Neuronal stem cell (in vitro differentiated cells): ENCODE measurements at places on chromosomes 7 and 10.

DNA sequence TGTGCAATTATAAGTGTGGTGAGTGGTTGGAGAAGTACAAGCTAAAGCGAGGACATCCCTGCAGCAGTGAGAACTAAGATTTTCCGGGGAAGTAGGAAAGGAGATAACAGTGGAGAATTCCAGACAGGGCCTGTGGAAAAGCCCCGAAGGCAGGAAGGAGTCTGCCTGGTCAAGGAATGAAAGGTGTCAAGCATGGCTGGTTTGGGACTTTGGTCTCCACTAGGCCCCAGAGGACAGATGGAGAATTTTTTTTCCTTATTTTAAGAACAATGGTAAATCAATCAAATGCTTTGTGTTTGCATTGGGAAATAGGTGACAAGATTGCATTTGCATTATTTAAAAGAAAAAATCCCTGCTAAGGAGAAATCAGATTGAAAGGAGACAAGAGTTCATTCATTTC, 3.2 kb upstream of the CEP55 start:
- no peak for DNase-seq

GRCh38 chr10:5975641-5976473, 1.5 kb downstream of the IL15RA start:
- DNase-seq = no peak

GRCh38 chr7:150463461-150463860, 13.0 kb downstream of the GIMAP8 start:
- no peak for DNase-seq

- no peak for DNase-seq
Measured at GRCh38 chr7:77368974-77369373, 47.2 kb downstream of the GSAP start.

- no peak for DNase-seq
Measured at GRCh38 chr7:148395990-148396716, 194.4 kb upstream of the C7orf33 start.

GRCh38 chr10:72735288-72735936, 43.5 kb downstream of the MCU start:
- DNase-seq = no peak

- no peak for DNase-seq
Measured at GRCh38 chr10:77592946-77593636, 44.5 kb downstream of the KCNMA1 start.

GRCh38 chr7:51455948-51456347, 139.3 kb upstream of the COBL start:
- DNase-seq = no peak

DNA sequence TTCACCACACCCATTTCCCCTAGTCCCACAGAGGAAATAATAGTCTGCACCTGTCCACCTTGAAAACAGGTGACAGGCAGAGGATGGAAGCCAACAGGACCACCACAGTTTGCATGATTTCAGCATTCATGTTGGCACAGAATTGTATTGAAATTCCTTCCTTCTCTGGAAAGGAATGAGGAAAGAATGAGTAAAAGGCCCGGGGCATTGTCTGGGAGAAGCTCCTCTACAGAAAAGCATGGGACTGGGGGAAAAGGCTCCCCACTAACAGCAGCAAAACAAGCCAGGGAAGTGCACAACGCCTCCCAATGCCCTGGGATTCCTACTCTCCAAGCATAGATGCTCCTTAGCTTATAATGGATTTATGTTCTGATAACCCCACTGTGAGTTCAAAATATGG, 28.5 kb upstream of the TOMM7 start:
- no peak for DNase-seq

GRCh38 chr7:582931-583330, 63.3 kb upstream of the PDGFA start:
- no peak for DNase-seq

DNA sequence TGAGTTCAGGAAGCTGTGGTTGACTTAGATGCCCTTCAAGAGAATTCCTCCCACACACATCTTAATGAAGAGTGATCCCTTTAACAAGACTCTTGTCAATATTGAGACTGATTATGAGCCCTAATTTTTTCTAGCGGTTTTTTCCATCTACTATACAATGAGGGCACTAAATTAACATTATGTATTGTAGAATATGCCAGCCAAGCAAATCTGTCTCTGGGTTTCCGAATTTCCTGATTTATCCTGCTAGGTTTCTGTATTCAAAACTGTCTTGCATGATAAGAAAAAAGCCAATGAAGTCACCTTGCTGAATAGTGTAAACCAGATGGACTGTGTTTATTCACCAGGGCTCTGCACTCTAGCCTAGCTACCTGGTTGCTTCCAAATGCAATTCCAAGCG, 224.2 kb upstream of the KMT2E start:
- DNase-seq = no peak

DNA sequence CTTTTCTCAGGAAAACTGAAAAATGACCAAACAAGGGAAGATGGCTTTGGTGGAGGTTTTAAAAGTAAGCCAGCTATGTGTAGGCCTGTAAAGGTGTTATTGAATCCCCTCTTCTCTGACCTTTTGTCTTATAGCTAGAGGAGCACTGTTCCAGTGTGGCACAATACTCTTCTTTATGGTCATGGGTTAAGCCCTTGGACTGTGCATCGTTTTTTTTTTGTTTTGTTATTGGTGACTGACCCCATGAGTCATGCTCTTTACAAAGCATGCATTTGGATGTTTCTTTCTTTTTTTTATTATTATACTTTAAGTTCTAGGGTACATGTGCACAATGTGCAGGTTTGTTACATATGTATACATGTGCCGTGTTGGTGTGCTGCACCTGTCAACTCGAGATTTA, 19.6 kb upstream of the FAM25A start:
- DNase-seq = no peak

DNA sequence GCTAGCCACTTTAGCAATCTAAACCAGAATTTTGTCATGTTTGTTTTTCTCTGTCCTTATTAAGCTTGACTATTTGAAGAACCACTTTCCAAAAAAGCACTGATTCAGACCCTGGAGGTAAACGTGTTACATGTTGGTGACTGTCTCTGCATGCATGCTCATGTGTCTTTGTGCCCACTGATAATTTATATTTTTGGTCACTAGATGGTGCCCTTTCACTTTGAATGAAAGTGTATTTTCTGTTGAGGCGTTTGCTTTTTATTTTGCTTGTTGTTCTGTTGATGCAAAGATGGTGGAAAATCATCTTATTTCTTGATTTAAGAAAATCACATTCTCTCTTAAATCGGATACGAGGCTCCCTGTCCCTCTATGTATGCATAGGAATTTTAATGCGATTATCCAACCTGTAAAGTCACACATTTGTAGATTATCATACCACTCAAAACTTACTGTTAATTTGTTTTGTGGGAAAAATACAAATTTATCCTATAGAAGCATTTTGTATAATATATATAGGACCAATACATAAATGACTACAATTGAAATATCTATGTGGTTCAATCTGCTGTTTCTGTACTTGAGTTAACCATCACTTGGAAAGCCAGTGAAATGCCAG, 269.3 kb downstream of the BICC1 start:
- peak; percentile 51 for DNase-seq

DNA sequence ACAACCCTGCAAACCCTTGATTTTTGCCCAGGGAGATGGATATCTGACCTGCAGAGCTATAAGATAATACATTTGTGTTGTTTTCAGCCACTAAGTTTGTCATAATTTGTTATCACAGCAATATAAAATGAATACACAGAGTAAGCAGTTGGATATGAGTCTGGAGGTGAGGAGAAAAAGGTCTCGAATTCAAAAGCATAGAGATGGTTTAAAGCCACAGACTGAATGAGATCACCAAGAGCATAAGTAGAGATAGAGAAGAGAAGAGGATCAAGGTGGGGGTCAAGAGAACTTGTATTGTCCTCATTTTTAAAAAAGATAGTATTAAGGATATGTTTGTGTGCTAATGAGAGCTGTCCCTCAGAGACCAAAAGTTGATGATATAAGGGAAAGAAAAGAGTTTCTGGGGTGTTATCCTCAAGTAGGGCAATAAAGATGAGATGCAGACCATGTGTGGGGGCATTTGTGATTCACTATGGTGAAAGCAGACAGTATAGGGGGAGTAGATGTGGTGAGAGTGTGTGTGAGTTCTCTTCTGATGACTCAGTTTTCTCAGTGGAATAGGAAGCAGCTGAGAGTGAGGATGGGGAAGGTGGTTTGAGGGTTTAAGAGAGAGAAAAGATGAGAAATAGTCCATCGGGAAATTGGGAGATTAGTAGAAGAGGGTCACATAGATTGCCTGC, 25.8 kb upstream of the PCGF5 start:
- DNase-seq = no peak

DNA sequence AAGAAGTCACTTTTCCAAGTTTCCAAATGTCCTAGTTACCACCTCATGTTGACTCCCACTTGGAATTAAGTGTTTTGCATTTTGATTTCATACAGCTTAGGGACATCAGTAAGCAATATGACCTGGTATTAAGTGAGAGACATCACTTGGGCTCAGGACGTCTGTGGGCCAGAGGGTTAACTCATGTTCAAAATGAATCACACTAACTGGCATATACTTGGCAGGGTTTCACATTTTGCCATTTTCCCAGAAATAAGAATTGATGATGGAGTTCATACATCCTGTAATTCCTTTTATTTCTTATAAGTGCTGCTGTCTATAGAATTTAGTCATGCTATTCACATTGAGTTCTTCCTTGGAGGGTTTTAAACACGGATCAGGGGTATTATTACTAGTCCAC, 516.5 kb downstream of the PHTF2 start:
- no peak for DNase-seq

DNA sequence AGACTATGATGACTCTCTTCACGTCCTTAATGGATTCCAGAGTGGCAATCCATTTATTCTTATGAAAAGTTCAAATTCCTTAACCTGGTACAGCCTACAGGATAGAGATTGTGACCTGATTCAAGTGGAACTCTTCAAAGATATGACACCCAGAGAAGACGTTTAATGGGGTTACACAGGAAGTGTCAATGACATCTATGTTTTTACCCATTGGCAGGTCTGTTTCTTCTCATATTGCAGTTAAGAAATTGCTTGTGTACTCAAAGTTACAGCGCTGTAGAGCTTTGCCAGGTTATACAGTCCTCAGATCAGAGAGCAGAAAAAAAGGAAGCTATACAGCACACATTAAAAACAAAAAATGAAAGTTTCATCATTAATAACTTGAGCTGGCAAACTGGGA, 367.4 kb downstream of the THSD7A start:
- no peak for DNase-seq

GRCh38 chr7:130127404-130127803, 57.1 kb downstream of the KLHDC10 start:
- no peak for DNase-seq

GRCh38 chr10:69883310-69884023, 81.8 kb downstream of the COL13A1 start:
- DNase-seq = no peak

GRCh38 chr10:124740369-124741280, 3.6 kb downstream of the FAM53B start:
- peak; percentile 46 for DNase-seq

DNA sequence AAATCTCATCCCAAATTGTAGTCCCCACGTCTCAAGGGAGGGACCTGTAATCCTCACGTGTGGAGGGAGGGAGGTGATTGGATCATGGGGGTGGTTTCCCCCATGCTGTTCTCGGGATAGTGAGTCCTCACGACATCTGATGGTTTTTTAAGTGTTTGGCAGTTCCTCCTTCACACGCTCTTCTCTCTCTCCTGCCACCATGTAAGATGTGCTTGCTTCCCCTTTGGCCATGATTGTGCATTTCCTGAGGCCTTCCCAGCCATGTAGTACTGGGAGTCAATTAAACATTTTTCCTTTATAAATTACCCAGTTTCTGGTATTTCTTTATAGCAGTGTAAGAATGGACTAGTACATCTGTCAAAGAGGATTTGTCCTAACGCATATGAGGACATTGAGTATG, 59.5 kb downstream of the RGS10 start:
- DNase-seq = no peak

GRCh38 chr7:133912916-133913697, 214.0 kb upstream of the LRGUK start:
- DNase-seq = no peak

DNA sequence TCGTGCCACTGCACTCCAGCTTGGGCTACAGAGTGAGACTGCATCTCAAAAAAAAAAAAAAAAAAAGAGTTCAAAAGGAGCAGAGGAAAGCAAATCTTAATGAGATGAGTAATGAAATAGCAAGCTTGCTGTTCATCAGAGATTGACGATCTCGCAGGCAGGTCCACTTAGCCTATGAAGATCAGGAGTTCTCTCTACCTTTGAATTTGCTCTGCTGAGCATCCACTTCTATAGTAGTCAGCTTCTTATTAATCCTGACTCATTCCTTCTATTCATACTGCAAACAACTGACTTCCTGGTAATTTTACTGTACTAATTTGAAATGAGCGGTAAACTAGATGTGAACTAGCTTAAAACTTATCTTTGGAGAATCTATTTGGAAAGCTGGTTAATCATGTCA, 1014.6 kb downstream of the GATA3 start:
- DNase-seq = no peak

DNA sequence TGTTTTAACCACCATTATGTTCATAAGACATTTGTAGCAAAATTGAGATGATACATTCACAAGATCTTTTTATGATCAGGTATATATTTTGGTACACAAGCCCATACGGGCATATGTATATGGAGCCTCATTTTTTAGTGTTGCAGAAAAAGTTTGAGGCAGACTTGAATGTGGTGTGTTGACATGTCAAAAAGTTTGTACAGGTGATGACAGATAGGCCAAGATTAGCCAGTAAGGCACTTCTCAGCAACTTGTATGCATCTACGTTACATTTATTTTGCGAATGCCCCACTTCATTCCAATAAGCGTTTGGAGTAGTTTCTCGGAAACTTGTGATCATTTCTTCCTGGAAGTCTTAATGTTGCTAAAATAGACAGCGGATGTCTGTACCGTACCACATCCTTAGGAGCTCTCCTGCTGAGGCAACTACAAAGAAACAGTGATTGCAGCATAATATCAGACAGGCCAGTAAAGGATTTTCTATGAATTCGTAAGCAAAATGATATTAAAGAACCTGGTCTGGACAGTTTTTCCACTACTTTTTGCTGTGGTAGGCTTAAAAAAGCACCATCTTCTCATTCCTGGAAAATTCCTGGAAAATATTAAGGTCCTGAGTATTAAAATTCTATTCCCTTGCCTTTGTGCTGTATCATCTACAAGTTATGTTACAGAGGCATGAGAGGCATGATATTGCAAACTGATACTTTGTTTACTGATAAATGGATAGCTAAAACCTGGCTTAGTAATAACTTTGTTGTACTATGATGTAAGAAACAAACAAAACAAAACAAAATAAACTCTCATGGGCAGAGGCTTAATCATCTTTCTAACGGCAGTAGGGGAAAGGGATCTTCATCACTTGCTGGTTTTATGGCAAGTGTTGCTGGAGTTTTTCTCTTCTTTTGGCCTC, 153.6 kb downstream of the HDAC9 start:
- DNase-seq = no peak
